ENCODE measurements at places on chromosomes 5 and 9.

- DNase-seq: no peak
Measured at GRCh38 chr5:58022055-58022454, 437.8 kb downstream of the PLK2 start.

- DNase-seq: no peak
Measured at GRCh38 chr5:124025306-124025845, 513.4 kb downstream of the CSNK1G3 start.

GRCh38 chr9:18060269-18060934, 413.6 kb upstream of the ADAMTSL1 start:
- no peak for DNase-seq

DNA sequence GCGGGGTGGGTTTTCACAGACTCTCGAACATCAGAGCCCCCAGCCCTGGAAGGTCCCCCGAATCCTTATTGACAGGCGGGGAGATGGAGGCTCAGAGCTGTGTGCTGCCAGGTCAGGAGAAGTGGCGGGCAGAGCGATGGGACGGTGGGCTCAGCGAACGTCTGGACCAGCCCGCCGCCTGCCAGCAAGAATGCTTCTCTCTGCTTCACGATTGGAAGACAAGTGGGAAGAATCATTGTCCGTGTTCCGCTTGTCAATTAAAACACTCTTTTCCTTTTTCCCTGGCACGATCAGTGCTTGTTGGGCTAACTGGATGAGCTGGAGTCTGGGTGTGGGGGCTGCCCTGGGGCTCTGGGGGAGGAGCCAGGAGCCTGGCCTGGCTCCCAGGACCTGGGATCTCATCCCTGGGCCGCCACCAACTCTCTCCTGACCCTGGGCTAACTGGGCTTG, 1.6 kb downstream of the COL5A1 start:
- no peak for DNase-seq

GRCh38 chr9:98009936-98010335, 26.8 kb downstream of the ANP32B start:
- DNase-seq: no peak

DNA sequence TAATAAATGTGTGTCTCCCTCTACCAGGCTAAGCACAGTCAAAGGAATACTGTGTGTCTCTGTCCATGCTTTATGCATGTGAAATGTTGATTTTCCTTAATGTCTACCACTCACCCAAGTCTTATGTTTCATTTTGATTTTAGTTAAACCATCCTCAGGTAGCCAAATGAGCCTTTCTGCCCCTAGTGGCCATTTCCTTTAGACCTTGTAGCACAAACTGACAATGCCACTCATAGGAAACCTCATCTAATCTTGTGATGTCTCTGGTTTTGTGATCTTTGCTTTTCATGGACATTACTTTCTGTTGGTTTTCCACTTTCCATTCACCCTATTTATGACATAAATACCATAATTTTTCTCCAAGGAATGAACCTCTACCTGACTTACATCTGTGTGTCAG, 820.8 kb downstream of the MAT2B start:
- DNase-seq: no peak

DNA sequence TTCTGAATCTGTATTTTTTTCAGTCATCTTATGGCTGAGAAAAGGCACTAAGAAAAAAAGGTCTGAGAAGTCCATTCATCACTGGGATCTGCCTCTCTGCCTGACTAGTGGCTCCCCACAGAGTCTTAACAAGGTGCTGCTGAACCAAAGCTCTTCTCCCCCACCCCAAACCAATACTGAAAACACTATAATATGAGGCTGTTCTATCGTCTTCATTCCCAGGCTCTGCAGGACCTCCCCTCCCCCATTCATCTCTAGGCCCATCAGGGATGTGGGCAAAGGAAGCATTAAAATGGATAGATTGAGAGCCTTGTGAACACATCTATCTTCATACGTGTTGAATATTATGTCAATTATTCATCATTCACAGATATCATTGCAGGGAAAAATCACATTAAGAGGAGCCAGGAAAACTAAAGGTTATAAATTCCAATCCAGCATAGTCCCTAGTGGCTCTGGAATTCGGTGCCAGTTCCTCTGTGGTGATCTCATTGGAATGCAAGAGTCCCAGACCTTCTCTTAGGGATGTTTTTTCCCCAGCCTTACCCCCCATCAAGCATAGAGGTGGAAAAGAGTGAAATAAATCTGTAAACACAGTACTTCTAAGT, 44.3 kb upstream of the GPR151 start:
- no peak for DNase-seq
